ENCODE measurements at places on chromosomes 12 and 14. TPM values are rescaled to one million over a fixed set of nuclear protein-coding genes. Genes with fewer than 3 reads are reported as not detected.

- no peaks in the 10 kb centered on the region for H3K4me1 ChIP-seq
- no peaks in the 10 kb centered on the region for H3K36me3 ChIP-seq
These were observed 8.0 kb downstream of the CHGA start for GRCh38 chr14:92930737-92931602.

GRCh38 chr12:99024870-99025269 lies 379.8 kb downstream of the APAF1 start:
- DNase-seq, result no peak
- H3K4me3 ChIP-seq, result no peak overlapping the region
- H3K4me1 ChIP-seq, result no peaks in the 10 kb centered on the region

DNA sequence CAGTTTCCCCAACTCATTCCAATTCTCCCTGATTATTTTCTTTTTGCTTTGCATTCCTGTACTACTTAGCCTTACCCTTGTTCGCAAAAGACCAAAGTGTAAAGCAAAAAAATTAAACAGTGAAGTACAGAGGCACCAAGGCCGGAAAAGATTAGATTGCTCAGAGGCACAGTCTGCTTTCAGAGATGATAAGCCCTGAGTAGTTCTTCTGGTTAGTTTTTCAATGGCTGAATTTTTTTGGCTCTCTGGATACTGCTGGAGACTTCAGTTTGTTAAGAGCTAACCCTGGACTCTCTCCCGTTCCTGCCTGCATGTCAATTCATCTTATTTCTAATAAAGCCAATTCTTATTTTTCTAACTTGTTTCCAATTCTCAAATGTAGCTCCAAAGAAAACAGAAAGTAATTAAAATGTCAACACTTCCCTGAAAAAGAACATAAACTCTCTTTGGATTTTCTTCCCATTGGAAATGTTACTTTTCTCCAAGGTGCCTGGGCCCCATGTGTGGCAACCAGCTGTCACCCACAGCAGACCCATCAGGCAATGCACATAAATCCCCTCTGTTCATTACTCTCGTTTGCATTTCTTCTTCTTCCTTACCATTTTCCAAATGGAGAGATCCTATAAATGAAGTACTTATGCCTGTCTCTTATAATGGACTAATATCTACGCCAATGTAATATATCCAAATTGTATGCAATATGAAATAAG lies 142.8 kb downstream of the BTG1 start:
- no peak overlapping the region for H3K4me3 ChIP-seq
- no peaks in the 10 kb centered on the region for H3K27me3 ChIP-seq
- DNase-seq, result no peak
- H3K36me3 ChIP-seq, result no peaks in the 10 kb centered on the region
- H3K4me1 ChIP-seq, result no peaks in the 10 kb centered on the region
- peak overlapping the region; percentile 52 for H3K27ac ChIP-seq

- H3K4me1 ChIP-seq, result no peaks in the 10 kb centered on the region
- H3K4me3 ChIP-seq, result no peak overlapping the region
- H3K36me3 ChIP-seq, result no peaks in the 10 kb centered on the region
- H3K27me3 ChIP-seq, result no peaks in the 10 kb centered on the region
- no peak overlapping the region for H3K27ac ChIP-seq
These were observed 22.8 kb downstream of the ATF1 start for GRCh38 chr12:50786498-50787231.

GRCh38 chr12:53198486-53199110 lies 8.5 kb downstream of the ITGB7 start:
- no peak overlapping the region for H3K27ac ChIP-seq
- no peaks in the 10 kb centered on the region for H3K36me3 ChIP-seq
- DNase-seq, result no peak
- H3K4me3 ChIP-seq, result no peak overlapping the region
- no peaks in the 10 kb centered on the region for H3K4me1 ChIP-seq
- no peaks in the 10 kb centered on the region for H3K27me3 ChIP-seq

GRCh38 chr12:65649126-65649525 lies 175.2 kb upstream of the HMGA2 start:
- H3K27ac ChIP-seq, result no peak overlapping the region
- no peaks in the 10 kb centered on the region for H3K36me3 ChIP-seq
- no peaks in the 10 kb centered on the region for H3K4me1 ChIP-seq
- peak; percentile 24 for DNase-seq
- H3K4me3 ChIP-seq, result no peak overlapping the region
- no peaks in the 10 kb centered on the region for H3K27me3 ChIP-seq

DNA sequence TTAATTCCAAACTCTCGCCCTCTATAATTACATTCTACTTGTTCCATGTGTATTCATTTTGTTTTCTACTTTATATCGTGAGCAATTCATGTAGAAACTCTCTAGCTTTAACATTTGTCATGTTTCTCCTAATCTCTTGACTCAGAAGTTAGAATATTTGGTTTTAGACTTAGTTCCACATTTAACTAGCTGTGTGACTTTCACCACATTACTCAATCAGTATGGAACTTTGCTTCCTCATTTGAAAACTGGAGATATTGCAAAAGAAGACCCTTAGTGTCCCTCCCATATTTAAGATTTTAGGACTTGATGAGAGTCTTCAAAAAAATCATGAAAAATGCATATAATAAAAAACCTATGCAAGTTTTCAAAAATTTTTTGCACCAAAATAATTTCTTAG lies 447.5 kb downstream of the GXYLT1 start:
- no peaks in the 10 kb centered on the region for H3K36me3 ChIP-seq
- H3K4me1 ChIP-seq, result no peaks in the 10 kb centered on the region
- no peak for DNase-seq
- no peak overlapping the region for H3K4me3 ChIP-seq
- H3K27me3 ChIP-seq, result no peaks in the 10 kb centered on the region

Gene CLEC4E
- total RNA-seq, result not detected

Gene CCDC177
- total RNA-seq, result not detected
